ENCODE measurements at places on chromosomes 2 and 18. TPM values are rescaled to one million over a fixed set of nuclear protein-coding genes. Genes with fewer than 3 reads are reported as not detected.

FOXI3 gene
- not detected for total RNA-seq

GRCh38 chr2:174729797-174730697, 34.2 kb downstream of the CHRNA1 start:
- peak; percentile 8 for DNase-seq

- DNase-seq, result peak; percentile 15
Observed at GRCh38 chr18:43587538-43588153, 310.4 kb upstream of the SYT4 start.

GRCh38 chr2:173874894-173875237, 90.3 kb downstream of the SP3 start:
- peak; percentile 62 for DNase-seq
